Fibroblast of lung (primary cell): ENCODE measurements at places on chromosomes 5 and 9.
A peak's percentile ranks its signal among the peaks of the same experiment; 100 is the strongest.

DNA sequence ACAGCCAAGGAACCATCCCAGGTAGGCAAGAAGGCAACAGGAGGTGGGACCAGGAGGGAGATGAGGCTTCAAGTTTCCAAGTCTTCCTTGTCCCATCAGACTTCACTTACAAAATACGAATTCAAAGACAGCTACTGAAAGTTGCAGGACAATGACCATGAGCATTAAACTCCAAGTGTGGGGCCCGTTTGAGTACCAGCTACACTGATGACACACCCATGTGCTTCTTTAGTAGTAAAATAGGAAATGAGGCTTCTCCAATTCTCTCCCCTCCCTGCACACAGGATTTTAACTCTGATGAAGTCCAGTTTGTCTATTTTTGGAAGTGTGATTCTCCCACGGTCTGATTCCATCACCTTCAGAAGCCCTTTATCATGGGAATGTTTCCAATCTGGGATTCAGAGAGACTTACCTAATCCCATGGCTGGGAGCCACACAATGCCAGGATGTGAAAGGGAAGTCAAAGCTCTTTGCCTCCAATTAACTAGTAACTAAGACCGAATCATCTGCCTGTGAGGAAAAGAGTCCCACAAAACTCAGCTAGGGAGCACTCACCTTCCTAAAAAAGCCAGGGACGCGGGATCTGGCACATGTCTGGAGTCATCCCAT is 222.8 kb upstream of the MSX2 start:
- peak; percentile 82 for DNase-seq

GRCh38 chr5:138000102-138000723 is 32.7 kb downstream of the FAM13B start:
- DNase-seq = peak; percentile 64

- DNase-seq = no peak
These were observed 553.8 kb upstream of the C9orf72 start for GRCh38 chr9:28127101-28127500.

GRCh38 chr5:136309932-136310598 is 55.3 kb downstream of the TRPC7 start:
- DNase-seq = no peak

- DNase-seq = peak; percentile 67
These were observed 68.5 kb upstream of the RAI14 start for GRCh38 chr5:34587355-34588241.

GRCh38 chr9:36036780-36037548 is at the start of gene RECK:
TSS of gene RECK (plus strand) at chr9:36036913. CDS start at chr9:36036999, 86 bp downstream.
- peak; percentile 68 for DNase-seq
